ENCODE measurements at places on chromosomes 13 and 19. TPM values are rescaled to one million over a fixed set of nuclear protein-coding genes. Genes with fewer than 3 reads are reported as not detected.

MBD3 gene
- 138 TPM for total RNA-seq

ADGRE1 gene
- 0.59 TPM for total RNA-seq

HRC gene
- total RNA-seq: not detected

GRCh38 chr13:45674908-45675307 lies 27.2 kb upstream of the CBY2 start:
- H3K27me3 ChIP-seq: no peaks in the 10 kb centered on the region
- H3K27ac ChIP-seq: no peak overlapping the region
- no peaks in the 10 kb centered on the region for H3K36me3 ChIP-seq
- no peaks in the 10 kb centered on the region for H3K4me1 ChIP-seq
- DNase-seq: no peak

DNA sequence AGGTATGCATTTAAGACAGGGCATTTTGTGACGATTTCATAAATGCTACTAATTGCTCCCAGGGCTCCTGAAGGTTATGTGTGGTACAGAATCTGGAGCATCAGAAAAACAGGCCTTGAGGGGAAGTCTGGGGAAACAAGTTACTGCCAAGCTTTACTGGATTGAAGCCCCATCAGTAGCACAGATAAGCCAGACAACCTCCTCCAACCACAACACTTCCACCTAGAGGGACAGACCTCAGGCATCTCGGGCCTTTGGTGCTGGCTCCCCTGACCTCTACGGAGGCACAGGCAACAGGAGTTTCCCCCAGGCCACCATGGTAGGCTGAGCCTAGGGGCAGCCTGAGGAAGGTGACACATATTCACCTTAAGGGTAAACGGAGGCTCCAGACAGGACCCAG lies 54.1 kb downstream of the ABCC4 start:
- no peak overlapping the region for H3K27ac ChIP-seq
- no peak for DNase-seq
- H3K4me1 ChIP-seq: no peaks in the 10 kb centered on the region
- H3K36me3 ChIP-seq: no peaks in the 10 kb centered on the region

GRCh38 chr13:109712124-109712722 lies 74.2 kb downstream of the IRS2 start:
- H3K27me3 ChIP-seq: no peaks in the 10 kb centered on the region
- no peaks in the 10 kb centered on the region for H3K4me1 ChIP-seq
- H3K27ac ChIP-seq: no peak overlapping the region
- DNase-seq: no peak
- H3K36me3 ChIP-seq: no peaks in the 10 kb centered on the region

GRCh38 chr19:39045506-39045905 lies 13.2 kb upstream of the FBXO27 start:
- no peaks in the 10 kb centered on the region for H3K36me3 ChIP-seq
- no peaks in the 10 kb centered on the region for H3K27me3 ChIP-seq
- no peak overlapping the region for H3K4me3 ChIP-seq
- no peaks in the 10 kb centered on the region for H3K4me1 ChIP-seq

DNA sequence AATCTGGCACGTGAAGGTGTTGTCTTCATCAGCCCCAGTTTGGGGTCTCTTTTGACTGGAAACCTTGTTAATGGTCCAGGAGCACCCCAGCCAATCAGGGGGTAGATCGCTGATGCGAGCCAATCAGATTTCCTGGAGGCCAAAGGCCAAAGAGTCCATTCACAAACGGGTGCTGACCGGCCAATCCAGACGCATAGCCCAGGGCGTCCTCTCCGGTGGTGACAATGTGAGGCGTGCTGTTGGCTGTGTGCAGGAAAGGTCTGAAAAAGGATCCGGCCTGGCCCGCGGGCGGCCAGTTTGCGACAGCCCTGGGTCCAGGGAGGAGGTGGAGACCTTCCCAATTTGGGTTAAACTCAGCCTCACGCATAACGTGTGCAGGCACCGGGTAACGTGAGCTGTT lies 3.1 kb downstream of the MAST3 start:
- no peak overlapping the region for H3K4me3 ChIP-seq
- H3K4me1 ChIP-seq: peaks cover 37% of the 10 kb centered on the region
- no peaks in the 10 kb centered on the region for H3K27me3 ChIP-seq
- no peak for DNase-seq

DNA sequence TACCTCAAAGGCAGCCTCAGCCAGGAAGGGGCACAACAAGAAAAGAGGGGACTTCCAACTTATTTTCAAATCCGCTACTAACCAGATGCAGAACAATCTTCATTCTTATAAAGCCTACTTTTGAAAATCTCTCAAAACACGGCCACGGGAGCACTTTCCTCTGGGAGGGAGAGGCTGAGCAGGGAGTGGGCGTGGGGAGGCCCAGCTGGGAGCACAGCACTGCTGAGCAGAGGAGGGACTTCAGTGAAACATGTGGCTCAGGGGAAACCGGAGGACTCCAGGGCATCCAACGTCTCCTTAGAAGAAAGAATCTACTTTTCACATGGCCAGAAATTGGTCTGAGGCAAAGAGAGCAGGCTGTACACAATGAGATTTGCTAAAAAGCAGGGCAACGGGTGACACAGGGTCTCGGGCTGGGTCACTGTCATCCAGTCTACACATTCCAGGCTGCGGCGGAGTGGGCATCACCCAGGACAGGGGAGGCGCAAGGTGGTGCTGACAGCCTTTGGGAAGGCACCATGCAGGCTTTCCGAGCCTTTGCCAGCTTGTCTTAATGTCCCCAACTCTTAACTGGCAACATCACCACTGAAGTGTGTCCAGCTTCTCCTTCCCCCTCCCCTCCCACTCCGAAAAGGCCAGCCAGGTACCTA lies 117.1 kb downstream of the STK24 start:
- H3K36me3 ChIP-seq: peaks cover 57% of the 10 kb centered on the region
- H3K4me1 ChIP-seq: no peaks in the 10 kb centered on the region
- H3K4me3 ChIP-seq: no peak overlapping the region

DNA sequence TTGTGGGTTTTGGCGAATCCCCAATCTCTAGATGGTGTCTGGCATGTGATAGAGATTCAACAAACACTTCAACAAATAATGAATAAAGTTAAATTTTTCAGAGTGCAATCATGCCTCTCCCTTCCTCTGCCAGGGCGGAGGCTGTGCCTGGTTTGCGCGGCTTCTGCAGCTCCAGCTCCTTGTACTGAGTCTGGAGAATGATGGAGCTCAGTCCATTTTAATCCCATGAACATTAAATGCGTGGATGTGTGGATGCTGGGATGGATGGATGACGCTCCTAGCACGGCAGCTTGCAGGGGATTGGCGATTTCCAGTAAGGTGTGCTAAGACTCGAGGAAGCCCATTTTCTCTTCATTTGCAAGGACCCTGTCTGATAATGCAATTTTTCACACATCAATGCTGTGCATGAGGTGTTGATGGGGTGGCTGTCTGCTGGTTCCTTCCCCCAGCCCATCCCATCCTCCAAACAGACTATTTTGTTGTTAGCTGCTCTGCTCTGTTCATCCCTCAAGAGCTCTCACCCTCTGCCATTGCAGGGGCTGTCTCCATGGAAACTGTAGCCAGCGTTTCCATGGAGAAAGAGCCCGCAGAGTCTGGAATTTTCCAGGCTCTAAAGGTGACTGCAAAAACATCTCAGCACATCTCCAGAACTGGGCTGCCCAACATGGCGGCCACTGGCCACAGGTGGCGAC lies 92.6 kb upstream of the PEG3 start:
- no peaks in the 10 kb centered on the region for H3K4me1 ChIP-seq
- no peak overlapping the region for H3K27ac ChIP-seq
- no peak overlapping the region for H3K4me3 ChIP-seq
- no peaks in the 10 kb centered on the region for H3K36me3 ChIP-seq
- H3K27me3 ChIP-seq: no peaks in the 10 kb centered on the region
- DNase-seq: no peak
